Stimulated activated CD8-positive, alpha-beta memory T cell treated with anti-CD3 and anti-CD28 coated beads, Interleukin-4, amount 100 ng/mL, for 1 hour (primary cell): ENCODE measurements at places on chromosomes 7 and 10.
A peak's percentile ranks its signal among the peaks of the same experiment; 100 is the strongest.

DNA sequence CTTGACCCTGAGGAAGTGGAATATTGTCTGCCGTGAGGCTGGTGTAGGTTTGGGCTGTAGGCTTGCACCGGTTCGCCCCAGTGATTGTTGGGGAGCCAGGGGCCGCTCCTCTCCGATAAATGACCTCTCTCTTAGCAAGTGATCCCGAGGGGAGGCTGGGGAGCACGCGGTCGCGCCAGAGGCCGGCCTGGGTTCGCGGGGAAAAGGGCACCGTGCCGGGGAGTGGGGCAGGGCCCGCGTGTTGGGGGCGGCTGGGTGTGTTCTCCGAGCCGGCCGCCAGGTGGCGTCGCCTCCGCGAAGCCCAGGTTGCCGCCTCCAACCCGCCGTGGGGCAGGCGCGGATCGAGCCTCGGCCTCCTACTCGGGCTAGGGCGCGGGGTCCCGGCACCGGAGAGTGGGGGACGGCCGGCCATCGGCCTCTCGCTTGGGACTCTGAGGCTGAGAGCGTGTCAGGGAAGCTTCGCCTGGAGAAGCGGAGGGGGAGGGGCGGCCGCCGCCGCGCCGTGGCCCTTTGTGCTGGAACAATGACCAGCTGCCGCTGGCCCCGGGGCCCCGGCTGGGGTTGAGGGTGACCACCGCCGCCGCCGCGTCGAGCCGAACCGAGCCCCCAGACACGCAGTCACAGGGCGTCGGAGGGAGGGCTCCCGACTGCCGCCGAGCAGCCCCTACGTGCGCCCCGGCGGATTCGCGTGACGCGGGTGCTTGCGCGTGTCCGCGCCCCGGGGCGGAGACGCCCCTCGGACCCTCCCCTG is 442 bp upstream of the LZTS2 start:
- peak; percentile 59 for DNase-seq

GRCh38 chr10:103939522-103939921 is 21.5 kb upstream of the STN1 start:
- DNase-seq: no peak

DNA sequence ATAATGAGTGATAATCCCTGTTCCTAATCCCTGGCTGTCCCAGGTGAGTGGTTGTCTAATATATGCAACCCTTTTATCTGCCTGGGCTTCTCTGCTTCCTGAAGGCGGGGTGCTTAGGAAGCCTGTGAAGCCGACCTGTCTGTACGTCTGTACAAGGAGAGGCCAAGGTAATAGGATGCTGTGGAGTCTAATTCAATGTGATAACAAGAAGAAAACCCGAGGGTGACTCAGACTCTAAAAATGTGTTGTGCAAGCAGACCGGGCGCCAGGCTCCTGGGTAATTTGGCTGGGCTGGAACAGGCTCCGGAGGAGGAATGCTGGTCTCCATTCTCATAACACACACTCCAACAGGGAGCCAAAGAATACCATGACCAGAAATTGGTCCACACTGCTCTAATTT is 43.6 kb downstream of the THNSL1 start:
- no peak for DNase-seq

GRCh38 chr10:78550090-78550489 is 516.4 kb downstream of the RPS24 start:
- no peak for DNase-seq

DNA sequence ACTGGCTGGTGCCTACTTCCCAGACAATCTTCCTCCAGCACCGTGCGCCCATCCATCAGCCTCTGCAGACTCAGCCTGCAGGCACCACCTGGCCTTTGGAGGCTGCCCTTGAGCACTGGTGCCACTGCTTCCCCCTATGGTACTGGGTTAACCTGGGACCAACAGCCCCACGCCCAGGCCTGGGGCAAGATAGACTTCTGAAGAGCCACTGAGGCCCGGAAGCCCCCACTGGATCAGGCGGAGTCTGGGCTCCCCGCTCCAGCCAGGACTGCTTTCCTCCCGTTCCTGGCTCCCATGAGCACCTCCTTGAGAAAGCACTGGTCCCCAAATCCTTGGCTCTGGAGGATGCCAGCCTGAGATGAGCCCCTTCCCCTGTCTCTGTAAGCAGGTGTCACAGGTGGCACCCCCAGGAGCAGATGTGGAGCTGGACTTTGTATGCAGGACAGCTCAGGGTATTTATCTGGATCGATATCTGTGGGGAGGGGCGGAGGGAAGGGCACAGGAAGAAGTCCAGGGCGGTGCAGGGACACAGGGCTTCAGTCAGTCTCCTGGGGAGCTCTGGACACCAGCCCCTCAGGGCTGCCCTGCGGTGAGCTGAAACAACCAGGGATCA is 206.5 kb upstream of the PPP2R2D start:
- DNase-seq: no peak
